ENCODE measurements at places on chromosomes 6 and 20. TPM values are rescaled to one million over a fixed set of nuclear protein-coding genes. Genes with fewer than 3 reads are reported as not detected.

DNA sequence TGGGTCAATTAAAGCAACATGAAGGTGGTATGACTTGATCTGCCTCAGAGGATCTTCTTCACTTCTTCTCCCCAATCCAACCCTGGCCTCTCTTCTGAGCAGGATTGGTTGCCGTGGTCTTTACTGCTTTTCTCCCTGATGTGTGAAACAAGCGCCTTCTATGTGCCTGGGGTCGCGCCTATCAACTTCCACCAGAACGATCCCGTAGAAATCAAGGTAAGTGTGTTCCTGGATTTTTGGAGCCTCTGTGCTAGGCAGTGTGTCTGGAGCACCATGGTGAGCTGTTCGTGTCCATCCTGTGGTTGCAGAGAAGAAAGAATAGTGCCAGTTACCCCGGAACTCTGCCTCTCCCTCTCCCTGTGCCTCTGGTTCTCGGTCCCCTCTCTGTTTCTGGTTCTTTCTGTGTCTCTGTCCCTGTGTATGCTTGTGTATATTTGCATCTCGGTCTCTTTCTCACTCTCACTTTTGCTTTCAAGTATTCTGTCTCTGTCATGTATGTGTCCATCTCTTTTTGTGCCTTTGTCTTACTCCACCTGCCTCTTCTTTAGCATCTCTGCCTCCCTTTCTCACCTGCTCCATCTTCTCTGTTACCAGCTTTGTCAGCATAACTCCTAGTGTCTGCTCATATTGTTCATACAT is 23.5 kb downstream of the TM9SF4 start:
- H3K4me3 ChIP-seq, result no peak overlapping the region
- no peak for DNase-seq
- no peaks in the 10 kb centered on the region for H3K4me1 ChIP-seq
- no peak overlapping the region for H3K27ac ChIP-seq
- peaks cover 32% of the 10 kb centered on the region for H3K36me3 ChIP-seq
- no peaks in the 10 kb centered on the region for H3K27me3 ChIP-seq

- H3K27ac ChIP-seq, result no peak overlapping the region
- DNase-seq, result no peak
- H3K27me3 ChIP-seq, result no peaks in the 10 kb centered on the region
- H3K36me3 ChIP-seq, result no peaks in the 10 kb centered on the region
Observed at GRCh38 chr6:145531032-145531431, 204.3 kb downstream of the EPM2A start.

- no peak for DNase-seq
- no peaks in the 10 kb centered on the region for H3K36me3 ChIP-seq
- no peaks in the 10 kb centered on the region for H3K4me1 ChIP-seq
- H3K4me3 ChIP-seq, result no peak overlapping the region
Observed at GRCh38 chr6:153568628-153569027, 437.5 kb upstream of the RGS17 start.

DNA sequence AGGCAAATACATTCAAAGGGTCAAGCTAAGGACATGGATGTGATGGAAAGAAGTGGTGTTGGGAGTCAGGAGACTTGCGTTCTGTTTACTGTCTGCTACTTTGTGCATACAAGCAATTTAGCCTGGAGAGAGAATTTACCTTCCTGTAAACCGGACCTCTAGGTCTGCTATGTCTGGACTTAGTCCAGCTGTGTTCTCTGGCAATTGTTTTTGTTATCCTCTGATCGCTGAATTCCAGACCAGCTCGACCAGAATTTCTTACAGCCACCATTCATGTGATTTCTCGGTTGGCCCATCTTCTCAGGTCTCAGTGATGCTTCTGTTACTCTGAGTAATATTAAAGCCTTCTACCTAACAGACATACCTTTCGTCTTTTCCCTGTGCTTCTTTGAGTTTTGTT is 75.2 kb downstream of the LRRC1 start:
- no peaks in the 10 kb centered on the region for H3K4me1 ChIP-seq
- no peaks in the 10 kb centered on the region for H3K27me3 ChIP-seq
- peaks cover 1% of the 10 kb centered on the region for H3K36me3 ChIP-seq
- no peak for DNase-seq
- H3K4me3 ChIP-seq, result no peak overlapping the region
- no peak overlapping the region for H3K27ac ChIP-seq

The OR12D3 gene
- total RNA-seq, result not detected

- no peaks in the 10 kb centered on the region for H3K4me1 ChIP-seq
- H3K36me3 ChIP-seq, result no peaks in the 10 kb centered on the region
- H3K4me3 ChIP-seq, result no peak overlapping the region
- no peaks in the 10 kb centered on the region for H3K27me3 ChIP-seq
- no peak for DNase-seq
Observed at GRCh38 chr6:96700915-96701314, 136.4 kb downstream of the GPR63 start.

- H3K4me3 ChIP-seq, result no peak overlapping the region
- no peak overlapping the region for H3K27ac ChIP-seq
- no peaks in the 10 kb centered on the region for H3K27me3 ChIP-seq
- no peak for DNase-seq
Observed at GRCh38 chr6:133969285-133969920, 16.4 kb downstream of the TBPL1 start.

The INSM1 gene
- not detected for total RNA-seq

- no peaks in the 10 kb centered on the region for H3K4me1 ChIP-seq
- no peaks in the 10 kb centered on the region for H3K36me3 ChIP-seq
- no peaks in the 10 kb centered on the region for H3K27me3 ChIP-seq
Observed at GRCh38 chr6:1037430-1038202, 274.3 kb upstream of the FOXQ1 start.

GRCh38 chr6:33670971-33671743 is 40.3 kb downstream of the UQCC2 start:
- H3K36me3 ChIP-seq, result peaks cover 84% of the 10 kb centered on the region
- no peak overlapping the region for H3K4me3 ChIP-seq
- DNase-seq, result no peak
- H3K27me3 ChIP-seq, result no peaks in the 10 kb centered on the region
- H3K27ac ChIP-seq, result no peak overlapping the region

The GHRH gene
- total RNA-seq, result not detected

- no peak for DNase-seq
- H3K4me3 ChIP-seq, result no peak overlapping the region
- no peaks in the 10 kb centered on the region for H3K36me3 ChIP-seq
- no peak overlapping the region for H3K27ac ChIP-seq
- H3K4me1 ChIP-seq, result peaks cover 6% of the 10 kb centered on the region
Observed at GRCh38 chr6:119096721-119097565, 18.5 kb upstream of the FAM184A start.

GRCh38 chr6:5497896-5498578 is 236.7 kb downstream of the FARS2 start:
- no peak for DNase-seq

The LEMD2 gene
- total RNA-seq, result 122 TPM

The ARHGAP40 gene
- total RNA-seq, result not detected

GRCh38 chr20:52983726-52984450 is 11.7 kb downstream of the TSHZ2 start:
- no peaks in the 10 kb centered on the region for H3K27me3 ChIP-seq
- no peak overlapping the region for H3K27ac ChIP-seq
- no peaks in the 10 kb centered on the region for H3K36me3 ChIP-seq

The GDAP1L1 gene
- not detected for total RNA-seq

DNA sequence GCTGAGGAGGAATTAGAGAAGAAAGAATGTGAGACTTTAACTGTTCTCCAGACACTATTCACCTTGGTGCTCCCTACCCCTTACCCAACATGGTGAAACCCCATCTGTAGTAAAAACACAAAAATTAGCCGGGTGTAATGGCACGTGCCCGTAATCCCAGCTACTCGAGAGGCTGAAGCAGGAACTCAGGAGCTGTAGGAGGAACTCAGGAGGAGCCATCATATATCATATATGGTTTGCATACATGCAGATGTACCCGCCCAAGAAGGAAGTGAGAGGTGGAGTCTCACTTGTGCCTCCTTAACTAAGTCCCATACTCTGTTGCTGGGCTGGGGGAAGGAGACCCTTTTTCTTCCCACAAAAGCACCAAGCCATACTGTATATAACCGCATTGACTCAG is 35.5 kb upstream of the ME1 start:
- no peak overlapping the region for H3K4me3 ChIP-seq
- no peak for DNase-seq
- H3K36me3 ChIP-seq, result no peaks in the 10 kb centered on the region
- H3K27ac ChIP-seq, result no peak overlapping the region

GRCh38 chr6:636488-636887 is 20.4 kb downstream of the HUS1B start:
- H3K27ac ChIP-seq, result no peak overlapping the region
- no peaks in the 10 kb centered on the region for H3K27me3 ChIP-seq
- DNase-seq, result no peak
- no peak overlapping the region for H3K4me3 ChIP-seq

DNA sequence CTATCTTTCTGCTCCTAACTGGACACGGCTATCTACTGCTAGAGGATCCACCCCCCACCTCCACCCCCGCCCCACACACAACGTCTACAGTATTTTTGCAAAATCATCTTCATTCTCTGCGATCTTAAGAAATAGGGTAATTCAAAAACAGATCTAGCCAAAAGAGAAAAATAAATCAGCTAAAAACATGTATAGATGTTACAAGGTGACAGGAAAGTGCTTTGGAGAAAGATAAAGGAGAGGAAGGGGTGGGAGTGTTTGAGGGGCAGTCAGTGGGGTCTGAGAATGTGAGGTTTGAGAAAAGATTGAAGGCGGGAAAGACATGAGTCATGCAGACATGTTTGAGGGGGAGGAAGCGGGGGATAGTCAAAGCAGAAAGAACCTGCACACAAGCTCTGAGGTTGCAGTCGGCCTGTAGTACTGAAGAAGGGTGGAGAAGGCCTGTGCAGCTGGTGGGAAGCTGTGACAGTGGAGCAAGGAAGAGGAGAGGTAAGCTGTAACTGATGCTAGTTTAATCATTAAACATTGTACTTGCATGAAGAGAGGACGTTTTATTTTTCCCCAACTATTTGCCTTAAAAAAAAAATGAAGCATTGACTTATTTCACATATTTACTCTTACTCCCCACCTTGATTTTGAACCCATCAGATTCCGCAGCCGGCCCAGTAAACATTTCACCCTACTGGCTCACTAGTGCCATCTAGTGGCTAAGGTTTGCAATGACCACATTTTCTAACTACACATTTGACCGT is 332.6 kb downstream of the ADGRB3 start:
- no peaks in the 10 kb centered on the region for H3K36me3 ChIP-seq
- H3K4me1 ChIP-seq, result no peaks in the 10 kb centered on the region
- H3K27me3 ChIP-seq, result no peaks in the 10 kb centered on the region

DNA sequence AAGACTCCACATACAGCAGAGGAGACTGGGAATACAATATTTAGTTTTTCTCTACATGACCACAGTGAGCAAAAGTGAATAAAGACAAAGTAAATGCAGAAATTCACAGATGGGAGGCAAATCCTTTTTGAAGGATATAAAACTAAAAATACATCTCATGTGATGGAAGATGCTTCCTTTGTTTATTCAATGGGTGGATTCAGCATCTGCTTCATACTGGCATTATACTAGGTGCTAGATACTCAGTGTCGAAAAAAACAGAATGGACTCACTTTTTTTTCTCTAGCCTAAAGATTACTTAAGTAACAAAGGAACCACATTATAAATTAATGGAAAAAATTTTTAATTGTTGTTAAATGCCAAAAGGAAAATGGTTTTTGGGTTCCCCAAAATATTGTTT is 216.2 kb downstream of the TRDN start:
- H3K4me1 ChIP-seq, result no peaks in the 10 kb centered on the region
- no peaks in the 10 kb centered on the region for H3K27me3 ChIP-seq
- no peak overlapping the region for H3K27ac ChIP-seq
- no peak overlapping the region for H3K4me3 ChIP-seq
- no peaks in the 10 kb centered on the region for H3K36me3 ChIP-seq
- DNase-seq, result no peak

DNA sequence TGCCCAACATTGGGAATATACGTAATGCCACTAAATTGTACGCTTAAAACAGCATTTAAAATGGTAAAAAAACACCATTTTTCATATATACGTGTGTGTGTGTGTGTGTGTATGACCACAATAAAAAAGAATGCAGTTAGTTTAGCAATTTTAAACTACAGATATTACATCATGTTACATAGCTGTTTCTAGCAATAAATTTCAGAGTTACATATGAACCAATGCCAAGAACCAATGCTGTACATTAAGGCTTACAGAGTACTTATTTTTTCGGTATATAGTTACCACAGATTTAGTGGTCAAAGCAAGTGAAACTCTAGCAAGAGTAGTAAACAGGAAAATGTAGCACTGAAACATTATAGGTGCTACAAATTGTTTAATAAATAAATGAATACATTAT is 119.3 kb downstream of the PDE10A start:
- no peak for DNase-seq
- no peaks in the 10 kb centered on the region for H3K36me3 ChIP-seq
- H3K4me3 ChIP-seq, result no peak overlapping the region
- H3K27ac ChIP-seq, result no peak overlapping the region
- no peaks in the 10 kb centered on the region for H3K27me3 ChIP-seq

GRCh38 chr6:111776236-111777221 is 96.7 kb downstream of the FYN start:
- no peak overlapping the region for H3K27ac ChIP-seq
- no peaks in the 10 kb centered on the region for H3K27me3 ChIP-seq
- H3K36me3 ChIP-seq, result no peaks in the 10 kb centered on the region
- H3K4me1 ChIP-seq, result no peaks in the 10 kb centered on the region
- no peak for DNase-seq

The MYLK4 gene
- total RNA-seq, result 1.1 TPM

GRCh38 chr6:151010071-151010470 is 144.6 kb downstream of the MTHFD1L start:
- H3K4me1 ChIP-seq, result peaks cover 4% of the 10 kb centered on the region
- H3K27ac ChIP-seq, result no peak overlapping the region
- no peak for DNase-seq
- no peak overlapping the region for H3K4me3 ChIP-seq

GRCh38 chr6:106450653-106451052 is 90.1 kb downstream of the CRYBG1 start:
- no peaks in the 10 kb centered on the region for H3K36me3 ChIP-seq
- no peak overlapping the region for H3K4me3 ChIP-seq
- no peak for DNase-seq
- H3K4me1 ChIP-seq, result peaks cover 13% of the 10 kb centered on the region

- no peaks in the 10 kb centered on the region for H3K27me3 ChIP-seq
- no peak for DNase-seq
- H3K27ac ChIP-seq, result no peak overlapping the region
- no peaks in the 10 kb centered on the region for H3K4me1 ChIP-seq
- H3K36me3 ChIP-seq, result no peaks in the 10 kb centered on the region
Observed at GRCh38 chr20:53061192-53062108, 89.3 kb downstream of the TSHZ2 start.

The CCDC170 gene
- total RNA-seq, result not detected

The NOX3 gene
- not detected for total RNA-seq

All from B cell (primary cell).